Psoas muscle (tissue), 8 donors: ENCODE measurements at places on chromosomes 12 and 14. TPM values are rescaled to one million over a fixed set of nuclear protein-coding genes. Genes with fewer than 3 reads are reported as not detected.

TMEM119 gene
- 2.6 TPM for total RNA-seq

FAM186B gene
- 0.47 TPM for total RNA-seq

DNA sequence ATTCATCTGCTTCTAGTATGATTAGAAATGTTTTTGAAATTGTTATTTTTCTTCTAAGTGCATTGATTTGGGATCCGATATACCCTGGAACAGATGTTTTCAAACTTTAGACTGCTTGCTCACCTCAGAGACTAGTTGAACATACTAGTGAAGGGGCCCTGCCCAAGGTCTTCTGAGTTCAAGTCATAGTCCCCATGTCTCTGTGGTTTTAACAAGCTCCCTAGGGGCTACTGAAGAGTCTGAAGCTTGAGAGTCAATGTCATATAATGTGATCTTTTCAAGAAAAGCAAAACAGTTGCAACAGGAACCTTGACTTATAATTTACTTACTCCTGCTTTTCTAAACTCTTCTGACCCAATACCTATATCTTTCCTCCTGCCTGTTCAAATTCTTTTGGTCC lies 7.5 kb upstream of the UBE2N start:
- no peak for DNase-seq

ACOT4 gene
- 0.34 TPM for total RNA-seq

GRCh38 chr14:57060276-57060955 lies 208.3 kb downstream of the EXOC5 start:
- no peak for DNase-seq

DNA sequence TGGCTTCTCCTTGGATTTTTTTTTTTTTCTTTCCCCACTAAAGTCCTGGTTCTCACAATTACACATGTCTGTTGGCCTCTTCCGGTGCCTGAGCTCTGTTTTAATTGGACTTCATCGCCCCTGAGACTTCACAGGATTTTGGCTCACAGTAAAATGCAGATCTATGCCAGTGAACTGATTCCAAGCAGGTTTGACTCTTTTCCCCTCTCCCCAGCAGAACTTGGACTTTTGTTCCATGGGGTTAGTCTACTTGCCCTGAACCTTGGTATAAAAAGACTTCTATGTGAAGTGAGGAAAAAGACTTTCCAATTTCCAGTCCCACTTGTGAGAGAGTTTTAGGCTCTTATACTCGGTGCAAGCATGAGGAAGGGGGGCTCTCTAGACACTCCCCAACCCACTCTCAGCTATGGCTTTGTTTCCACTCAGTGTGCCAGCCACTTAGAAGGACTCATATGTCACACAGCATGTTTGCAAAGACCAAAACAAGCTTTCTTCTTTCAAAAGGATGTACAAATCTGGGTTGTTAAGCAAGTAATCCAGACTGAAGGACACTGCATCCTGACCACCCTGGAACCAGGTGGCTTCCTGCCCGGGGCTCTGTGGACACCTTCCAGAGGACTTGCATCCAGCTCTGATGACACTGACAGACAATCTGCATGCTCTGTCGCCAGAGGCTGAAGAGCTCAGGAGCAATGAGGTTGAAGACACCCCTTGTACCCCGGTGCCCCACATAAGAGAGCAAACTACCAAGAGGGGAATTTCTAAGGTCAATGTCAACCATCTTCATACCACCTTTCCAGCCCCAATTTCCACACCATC lies 221.9 kb upstream of the EGLN3 start:
- DNase-seq: peak; percentile 64

EML5 gene
- 0.17 TPM for total RNA-seq

DNA sequence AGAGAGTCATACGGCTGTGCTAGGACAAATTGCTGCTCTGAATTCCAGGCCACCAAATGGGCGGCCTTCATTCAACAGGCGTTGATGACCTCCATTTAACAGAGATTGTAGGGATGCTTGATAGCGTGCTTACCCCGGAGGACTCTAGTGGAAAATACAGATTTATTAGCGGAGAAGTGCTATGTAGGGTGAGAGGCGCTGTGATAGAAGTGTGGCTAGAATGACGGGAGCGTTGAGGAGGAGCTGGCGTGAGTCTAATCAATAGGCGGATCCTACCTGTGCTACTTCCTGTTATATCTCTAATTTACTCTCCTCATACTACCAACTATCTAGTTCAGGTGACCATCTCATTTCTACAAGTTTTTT lies 668 bp downstream of the MRPS35 start:
- DNase-seq: no peak

NELL2 gene
- total RNA-seq: 0.17 TPM

GRCh38 chr12:69873429-69873828 lies 48.4 kb downstream of the MYRFL start:
- no peak for DNase-seq

DNA sequence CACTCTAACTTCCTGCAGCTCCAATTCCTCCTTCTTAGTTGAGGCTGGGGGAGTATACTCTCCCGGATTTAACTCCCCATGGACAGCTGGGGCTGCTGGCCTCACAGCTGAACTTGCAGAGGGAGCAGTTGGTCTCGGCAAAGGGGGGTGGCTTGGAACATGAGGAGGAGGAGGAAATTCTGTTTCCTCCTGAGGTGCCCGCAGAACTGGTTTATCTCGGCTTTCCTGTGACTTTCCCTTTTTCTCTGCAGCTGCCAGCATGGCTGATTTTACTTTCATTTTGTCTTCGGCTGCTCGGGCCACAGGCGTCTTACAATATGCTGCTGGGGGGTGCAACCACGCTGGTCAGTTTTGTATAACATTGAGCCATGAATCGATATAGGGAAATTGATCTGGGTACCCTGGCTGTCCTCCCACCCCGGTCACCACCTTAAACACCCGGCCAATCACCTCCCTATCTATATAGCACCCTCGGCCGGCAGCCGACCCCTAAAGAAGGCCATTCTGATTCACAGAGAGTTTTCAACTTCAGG lies 1317.6 kb downstream of the TMEM121 start:
- no peak for DNase-seq

DNA sequence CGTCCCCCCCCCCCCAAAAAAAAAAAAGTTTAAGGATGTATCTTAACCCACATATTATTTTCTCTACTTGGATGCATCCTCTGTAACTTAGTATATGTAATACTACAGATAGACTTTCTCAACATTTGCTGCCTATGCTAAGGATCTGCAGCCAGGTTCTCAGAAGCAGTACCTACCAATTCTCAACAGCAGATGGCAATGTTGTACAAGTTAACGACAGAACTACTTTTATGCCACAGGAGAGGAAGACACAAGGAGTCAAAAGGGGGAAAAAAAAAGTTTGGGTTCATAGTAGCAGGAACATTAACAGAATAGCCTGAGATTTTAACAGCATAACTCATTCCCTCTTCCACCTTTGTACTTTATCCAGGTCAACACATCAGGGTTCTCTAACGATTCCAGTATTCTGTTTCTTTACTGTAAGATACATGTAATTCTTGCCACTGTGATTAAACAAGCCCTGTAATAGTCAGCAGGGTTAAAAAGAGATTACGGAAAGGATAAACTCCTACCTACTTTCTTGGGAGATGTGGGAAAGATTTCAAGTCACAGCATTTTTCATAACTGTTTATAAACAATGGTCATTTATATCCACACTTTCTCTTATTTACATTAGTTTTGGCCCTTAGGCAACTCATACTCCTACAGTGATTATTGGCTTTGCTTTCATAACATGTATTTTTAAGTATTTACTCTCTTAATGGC lies 5.7 kb upstream of the NEK9 start:
- no peak for DNase-seq

RDH5 gene
- total RNA-seq: 20.5 TPM

DNA sequence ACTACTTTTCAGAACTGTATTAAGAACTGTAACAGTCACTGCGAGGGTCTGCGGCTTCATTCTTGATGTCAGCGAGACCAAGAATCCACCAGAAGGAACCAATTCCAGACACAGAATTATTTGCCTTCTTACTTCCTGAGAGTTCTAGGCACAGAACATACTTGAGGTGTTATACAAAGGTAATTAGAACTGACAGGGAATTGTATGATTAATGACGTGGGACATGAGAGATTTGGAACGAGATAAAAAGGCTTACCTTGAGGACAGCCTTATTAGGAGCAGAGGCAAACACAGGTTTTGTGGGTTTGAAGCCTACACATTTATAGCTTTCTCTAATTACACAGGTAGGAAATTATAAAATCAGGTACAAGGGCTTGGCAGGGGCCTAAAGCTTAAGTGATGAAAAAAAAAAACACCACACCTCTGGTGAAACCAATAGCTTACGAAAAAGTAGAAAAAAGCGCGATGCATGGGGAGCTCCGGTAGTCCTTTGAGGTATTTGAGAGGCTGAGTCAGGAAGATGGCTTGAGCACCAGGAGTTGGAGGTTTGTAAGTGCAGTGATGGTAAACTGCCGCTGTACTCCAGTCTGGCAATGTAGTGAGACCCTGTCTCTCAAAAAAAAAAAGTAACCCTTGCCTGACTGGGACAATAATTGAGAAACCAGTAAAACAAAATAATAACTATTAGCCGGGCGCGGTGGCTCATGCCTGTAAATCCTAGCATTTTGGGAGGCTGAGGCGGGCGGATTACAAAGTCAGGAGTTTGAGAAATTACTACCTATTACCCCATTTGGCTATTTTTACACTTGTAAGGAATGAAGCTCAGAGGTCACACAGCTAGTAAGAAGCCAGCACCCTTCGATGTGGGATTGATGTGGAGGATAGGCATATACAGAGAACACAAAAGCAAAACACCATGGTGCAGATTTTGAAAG lies 795 bp upstream of the ACOT2 start:
- DNase-seq: no peak

LRRK2 gene
- total RNA-seq: 6.8 TPM

ACVRL1 gene
- 24.1 TPM for total RNA-seq

GRCh38 chr12:42299392-42300308 lies 26.2 kb downstream of the ZCRB1 start:
- DNase-seq: no peak

DNA sequence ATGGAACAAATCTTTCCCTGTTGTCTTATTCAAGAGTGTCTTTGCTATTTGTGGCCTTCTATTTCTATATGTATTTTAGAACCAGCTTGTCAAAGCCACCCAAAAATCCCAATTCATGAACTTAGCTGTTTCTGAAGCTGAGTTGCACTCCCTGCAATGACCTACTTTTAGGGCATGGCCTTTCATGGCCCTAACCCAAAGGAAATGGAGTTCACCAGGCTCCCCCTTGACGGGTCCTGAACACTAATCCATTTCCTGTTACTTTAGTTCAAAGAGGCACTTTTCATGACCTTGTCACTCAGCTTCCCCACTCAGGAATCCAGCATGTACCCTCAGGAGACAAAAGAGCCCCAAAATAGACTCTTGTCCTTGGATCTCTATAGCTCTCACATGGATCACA lies 7.6 kb downstream of the TMED8 start:
- no peak for DNase-seq

DNA sequence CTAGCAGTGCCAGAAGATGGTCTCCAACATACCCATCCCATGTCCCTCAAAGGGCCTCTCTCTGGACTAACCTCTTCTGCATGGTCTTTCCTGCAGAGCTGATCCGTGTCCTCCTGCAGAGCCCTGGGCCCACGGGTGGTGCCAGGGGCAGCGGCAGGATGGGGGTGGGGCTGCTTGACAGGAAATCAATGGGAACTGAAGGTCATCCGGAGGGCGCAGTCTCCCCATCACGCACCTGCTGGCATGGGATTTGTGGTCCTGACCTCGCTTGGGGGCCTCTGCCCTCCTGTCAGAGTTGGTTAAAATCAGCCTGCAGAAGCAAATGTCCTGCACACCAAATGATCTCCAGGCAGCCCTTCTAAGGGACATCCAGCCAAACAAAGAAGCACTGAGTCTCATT lies 110.2 kb downstream of the DPF3 start:
- DNase-seq: no peak
